Mesothelial cell of epicardium (in vitro differentiated cells): ENCODE measurements at places on chromosomes 5 and 9.

DNA sequence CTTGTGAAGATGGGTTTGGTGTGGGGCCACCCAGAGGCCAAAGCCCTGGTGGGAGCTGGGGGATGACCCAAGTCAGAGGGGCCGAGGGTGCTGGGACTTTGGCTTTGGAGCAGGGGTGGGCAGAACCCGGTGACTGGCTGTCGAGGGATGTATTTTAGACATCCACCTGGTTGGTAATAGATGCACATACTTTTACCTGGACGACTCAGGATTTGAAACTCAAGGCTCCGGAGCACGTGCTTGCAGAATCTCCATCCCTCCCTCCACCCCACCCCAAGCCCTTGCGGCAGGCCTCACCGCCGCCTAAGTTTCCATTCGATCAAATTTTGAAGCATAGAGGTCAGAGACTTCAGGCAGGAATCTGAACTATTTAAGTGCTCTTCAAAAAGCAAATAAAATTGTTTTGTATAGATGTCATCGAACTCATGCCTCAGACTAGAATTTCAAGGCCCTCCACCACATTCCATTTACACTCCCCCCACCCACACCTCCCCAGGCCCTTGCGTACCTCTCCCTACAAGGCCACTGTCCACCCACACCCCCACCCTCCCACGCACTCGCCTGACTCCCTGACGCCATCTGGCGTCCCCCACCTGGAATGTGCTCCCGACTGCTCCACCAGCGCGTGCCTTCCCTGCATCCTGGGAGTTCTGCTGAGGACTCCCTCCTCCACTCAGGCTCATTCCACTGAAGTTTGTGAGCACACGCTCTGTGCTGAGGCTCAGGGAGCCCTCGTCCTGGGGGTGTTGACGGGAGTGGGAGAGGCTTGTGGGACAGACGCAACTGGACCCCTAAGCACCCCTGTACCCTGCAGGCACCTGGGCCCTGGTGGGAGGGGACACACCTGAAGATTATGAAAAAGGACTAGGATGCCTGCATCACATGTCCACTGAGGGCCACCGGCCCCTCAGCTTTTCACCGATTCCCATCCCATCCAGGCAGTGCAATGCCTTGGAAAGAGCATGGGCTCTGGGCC, 56.4 kb upstream of the RPL26L1 start:
- peak overlapping the region; percentile 98 for H3K27ac ChIP-seq
- H3K4me1 ChIP-seq = peaks cover 76% of the 10 kb centered on the region

GRCh38 chr5:78016863-78017529, 240.9 kb upstream of the TBCA start:
- no peaks in the 10 kb centered on the region for H3K4me1 ChIP-seq
- H3K4me3 ChIP-seq = no peak overlapping the region
- H3K27ac ChIP-seq = no peak overlapping the region
- peaks cover 2% of the 10 kb centered on the region for H3K36me3 ChIP-seq

GRCh38 chr5:73705364-73705763, 79.4 kb downstream of the ARHGEF28 start:
- peaks cover 31% of the 10 kb centered on the region for H3K27me3 ChIP-seq
- DNase-seq = no peak
- H3K4me3 ChIP-seq = no peak overlapping the region
- no peaks in the 10 kb centered on the region for H3K4me1 ChIP-seq
- no peak overlapping the region for H3K27ac ChIP-seq
- H3K36me3 ChIP-seq = peaks cover 2% of the 10 kb centered on the region

DNA sequence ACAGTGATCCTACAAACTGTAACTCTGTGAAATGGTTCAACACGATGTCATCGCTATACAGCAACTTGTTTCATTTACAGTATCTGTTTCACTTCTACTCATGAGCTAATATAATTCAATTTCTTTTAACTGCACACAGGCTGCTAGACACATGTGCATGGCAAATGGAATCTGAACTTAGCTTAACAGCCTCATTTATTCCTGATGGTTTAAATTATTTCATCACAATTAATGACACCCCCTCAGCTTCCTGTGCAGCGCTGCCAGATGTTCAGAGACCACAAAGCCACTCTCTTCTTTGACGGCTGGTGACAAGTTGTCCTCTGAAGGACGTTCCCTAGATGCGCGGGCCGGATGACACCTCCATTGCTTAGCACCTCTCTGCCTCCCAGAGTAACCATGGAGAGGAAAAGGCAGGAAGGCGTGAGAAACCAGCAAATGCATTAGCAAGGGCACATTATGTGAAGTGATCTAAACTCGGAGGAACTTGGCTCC, 191.1 kb downstream of the BNC2 start:
- no peaks in the 10 kb centered on the region for H3K36me3 ChIP-seq
- H3K4me1 ChIP-seq = peaks cover 22% of the 10 kb centered on the region
- no peak overlapping the region for H3K4me3 ChIP-seq
- no peaks in the 10 kb centered on the region for H3K27me3 ChIP-seq

GRCh38 chr5:157308836-157309465, 43.0 kb downstream of the CYFIP2 start:
- no peak overlapping the region for H3K27ac ChIP-seq
- DNase-seq = no peak
- no peak overlapping the region for H3K4me3 ChIP-seq
- H3K27me3 ChIP-seq = no peaks in the 10 kb centered on the region
- peaks cover 11% of the 10 kb centered on the region for H3K36me3 ChIP-seq

DNA sequence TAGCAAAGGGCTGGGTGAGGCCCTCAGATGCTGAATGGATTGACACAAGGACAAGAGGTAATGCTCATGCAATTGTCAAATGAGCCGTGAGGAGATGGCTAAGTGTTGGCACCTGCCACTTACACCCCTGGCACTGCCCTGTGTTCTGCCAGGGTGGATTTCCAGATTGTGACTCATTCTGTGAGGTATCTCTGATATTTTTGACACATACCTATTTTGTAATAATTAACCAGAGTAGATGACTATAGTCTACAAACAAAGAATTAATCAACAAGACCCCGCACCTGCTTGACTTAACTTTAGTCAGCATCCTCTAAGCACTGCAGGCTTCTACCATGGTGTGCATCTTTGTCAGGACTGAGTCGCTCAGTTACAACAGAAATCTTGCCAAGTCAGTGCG, 200.8 kb downstream of the DIRAS2 start:
- H3K4me3 ChIP-seq = no peak overlapping the region
- DNase-seq = no peak
- H3K4me1 ChIP-seq = peaks cover 16% of the 10 kb centered on the region
- peaks cover 8% of the 10 kb centered on the region for H3K27me3 ChIP-seq

- H3K4me1 ChIP-seq = peaks cover 14% of the 10 kb centered on the region
- peak within 1 kb of the TSS; percentile 25 for H3K27ac ChIP-seq
- no peaks in the 10 kb centered on the region for H3K36me3 ChIP-seq
- DNase-seq = no peak
- H3K27me3 ChIP-seq = no peaks in the 10 kb centered on the region
- H3K4me3 ChIP-seq = no peak within 1 kb of the TSS
Measured at GRCh38 chr5:39219437-39219836, at the start of gene FYB1. Gene FYB1 (minus strand): TSS chr5:39219563. CDS start chr5:39202960, 16,603 bp downstream.

GRCh38 chr9:134258828-134259546, 67.3 kb upstream of the RXRA start:
- no peak for DNase-seq
- no peaks in the 10 kb centered on the region for H3K36me3 ChIP-seq
- H3K27me3 ChIP-seq = peaks cover 28% of the 10 kb centered on the region
- no peak overlapping the region for H3K4me3 ChIP-seq

GRCh38 chr5:171808453-171808852, 22.8 kb downstream of the SMIM23 start:
- H3K36me3 ChIP-seq = no peaks in the 10 kb centered on the region
- H3K27me3 ChIP-seq = peaks cover 65% of the 10 kb centered on the region
- H3K4me1 ChIP-seq = peaks cover 9% of the 10 kb centered on the region
- no peak overlapping the region for H3K4me3 ChIP-seq
- no peak for DNase-seq

- no peak for DNase-seq
- H3K36me3 ChIP-seq = no peaks in the 10 kb centered on the region
- H3K4me1 ChIP-seq = no peaks in the 10 kb centered on the region
- no peak overlapping the region for H3K27ac ChIP-seq
- no peaks in the 10 kb centered on the region for H3K27me3 ChIP-seq
Measured at GRCh38 chr5:118144540-118144939, 843.8 kb downstream of the DTWD2 start.

DNA sequence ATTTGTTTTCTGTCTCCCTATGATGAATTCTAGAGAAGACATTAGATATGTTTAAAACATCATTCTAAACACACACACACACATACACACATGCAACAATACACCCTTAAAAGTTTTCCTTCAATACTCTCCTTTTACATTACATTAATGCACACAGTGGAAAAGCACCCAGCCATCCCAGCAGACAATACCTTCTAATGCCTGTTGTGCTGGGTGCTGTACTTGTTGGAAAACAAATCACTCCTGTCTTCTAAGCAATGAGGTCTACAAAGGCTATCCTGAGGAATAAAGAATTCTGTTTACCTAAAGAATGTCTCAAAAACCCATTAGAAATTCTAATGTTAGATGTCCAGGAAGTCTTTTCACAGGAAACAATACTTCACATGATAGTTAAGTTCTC, 259.1 kb upstream of the PPP1R2B start:
- DNase-seq = no peak
- no peak overlapping the region for H3K27ac ChIP-seq
- H3K4me3 ChIP-seq = no peak overlapping the region
- H3K4me1 ChIP-seq = peaks cover 29% of the 10 kb centered on the region

DNA sequence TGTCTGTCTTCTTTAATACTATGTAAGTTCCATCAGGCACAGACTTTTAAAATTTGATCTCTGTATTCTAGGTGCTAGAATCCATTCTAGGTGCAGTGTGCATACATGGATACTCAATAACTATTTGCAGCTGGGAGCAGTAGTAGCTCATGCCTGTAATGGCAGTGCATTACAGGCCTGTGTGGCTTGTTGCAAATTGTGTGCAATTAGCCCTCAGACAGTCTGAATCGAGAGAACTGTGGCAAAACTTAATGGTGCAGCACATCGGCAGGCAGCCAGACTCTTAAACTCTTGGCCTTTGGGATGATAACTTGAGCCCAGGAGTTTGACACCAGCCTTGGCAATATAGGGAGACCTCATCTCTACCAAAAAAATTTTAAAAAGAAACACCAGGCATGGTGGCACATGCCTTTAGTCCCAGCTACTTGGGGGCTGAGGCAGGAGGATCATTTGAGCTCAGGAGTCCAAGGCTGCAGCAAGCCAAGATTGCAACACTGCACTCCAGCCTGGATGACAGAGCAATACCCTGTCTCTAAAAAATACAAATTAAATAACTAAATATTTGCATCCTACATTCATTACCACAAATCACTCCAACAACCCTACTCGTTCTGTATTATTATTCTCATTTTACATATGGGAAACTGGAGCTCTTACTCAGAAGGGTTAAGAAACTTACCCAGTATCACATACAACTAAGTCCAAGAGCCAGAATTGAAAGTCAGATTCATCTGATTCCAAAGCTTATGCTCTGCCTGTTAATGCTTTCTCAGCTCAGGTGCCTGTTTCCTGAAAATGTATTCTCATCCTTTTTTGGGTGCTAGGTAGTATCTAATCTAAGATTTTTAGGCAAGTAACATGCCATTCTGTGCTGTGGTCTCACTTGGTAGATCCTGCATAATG, 30.1 kb downstream of the PRKACG start:
- H3K4me3 ChIP-seq = no peak overlapping the region
- H3K27me3 ChIP-seq = peaks cover 4% of the 10 kb centered on the region
- no peak overlapping the region for H3K27ac ChIP-seq

- peak overlapping the region; percentile 60 for H3K27ac ChIP-seq
- H3K4me3 ChIP-seq = no peak overlapping the region
- DNase-seq = no peak
- peaks cover 51% of the 10 kb centered on the region for H3K4me1 ChIP-seq
- no peaks in the 10 kb centered on the region for H3K27me3 ChIP-seq
- H3K36me3 ChIP-seq = peaks cover 5% of the 10 kb centered on the region
Measured at GRCh38 chr5:80917631-80918030, 42.5 kb upstream of the RASGRF2 start.

DNA sequence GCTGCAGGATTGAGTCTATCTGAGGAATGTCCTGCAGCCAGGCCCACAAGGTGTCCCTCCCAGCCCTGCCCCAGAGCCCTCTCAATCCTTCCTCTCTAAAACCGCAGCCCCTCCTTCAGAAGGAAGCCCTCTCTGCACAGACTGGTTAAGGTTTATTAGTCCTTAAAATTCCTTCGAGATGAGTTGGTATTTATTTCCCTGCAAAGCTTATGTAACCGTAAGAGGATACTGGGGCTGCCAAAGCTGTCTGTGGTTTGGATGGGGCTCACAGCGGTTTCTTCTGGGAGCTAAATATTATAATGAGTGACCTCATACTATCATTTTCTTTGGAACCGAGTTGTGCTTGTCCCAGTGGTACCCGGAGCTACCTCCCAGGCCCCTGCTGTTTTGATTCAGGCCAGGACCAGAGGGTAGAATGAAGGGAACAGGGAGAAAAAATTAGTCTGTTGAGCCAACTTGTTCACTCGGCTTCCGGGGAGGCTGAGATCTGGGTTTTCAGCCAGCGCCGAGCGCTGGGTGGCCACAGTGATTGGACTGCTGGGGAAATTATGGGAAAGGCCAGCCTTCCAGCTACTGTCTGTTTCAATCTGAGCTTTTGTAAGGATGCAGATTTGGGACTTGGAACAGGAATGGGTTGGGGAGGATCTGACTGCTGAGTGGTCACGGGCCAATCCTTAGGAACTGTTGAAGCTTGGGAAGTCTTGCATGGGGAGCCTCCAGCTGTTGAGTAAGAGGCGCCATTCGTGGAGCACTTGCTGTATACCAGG, 107.5 kb downstream of the NDFIP1 start:
- H3K36me3 ChIP-seq = no peaks in the 10 kb centered on the region
- H3K4me1 ChIP-seq = peaks cover 11% of the 10 kb centered on the region
- DNase-seq = no peak
- H3K27me3 ChIP-seq = no peaks in the 10 kb centered on the region
- no peak overlapping the region for H3K4me3 ChIP-seq

- H3K4me3 ChIP-seq = no peak overlapping the region
- H3K27me3 ChIP-seq = no peaks in the 10 kb centered on the region
- no peak overlapping the region for H3K27ac ChIP-seq
- no peaks in the 10 kb centered on the region for H3K4me1 ChIP-seq
Measured at GRCh38 chr9:100880284-100880683, 148.2 kb upstream of the PLPPR1 start.

DNA sequence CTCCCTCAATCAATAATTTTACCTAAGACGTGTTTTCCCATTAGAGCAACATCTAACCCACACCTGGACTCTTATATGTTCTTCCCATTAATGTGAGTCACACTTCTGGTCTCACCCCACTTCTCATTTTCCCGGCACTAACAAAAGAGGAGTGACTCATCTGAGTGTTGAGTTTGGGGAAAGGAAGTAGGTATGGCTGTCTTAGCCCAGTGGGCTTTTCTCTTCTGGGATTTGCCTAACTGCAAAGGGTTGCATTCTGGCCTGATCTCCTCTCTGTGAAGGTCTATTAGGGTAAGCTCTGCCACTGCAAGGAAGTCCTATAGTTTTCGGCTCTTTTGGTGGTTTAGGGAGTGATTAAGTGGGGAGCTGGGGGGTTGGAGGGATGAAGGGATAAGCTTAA, 195.6 kb downstream of the KIAA0825 start:
- H3K27me3 ChIP-seq = no peaks in the 10 kb centered on the region
- DNase-seq = no peak
- no peaks in the 10 kb centered on the region for H3K36me3 ChIP-seq

DNA sequence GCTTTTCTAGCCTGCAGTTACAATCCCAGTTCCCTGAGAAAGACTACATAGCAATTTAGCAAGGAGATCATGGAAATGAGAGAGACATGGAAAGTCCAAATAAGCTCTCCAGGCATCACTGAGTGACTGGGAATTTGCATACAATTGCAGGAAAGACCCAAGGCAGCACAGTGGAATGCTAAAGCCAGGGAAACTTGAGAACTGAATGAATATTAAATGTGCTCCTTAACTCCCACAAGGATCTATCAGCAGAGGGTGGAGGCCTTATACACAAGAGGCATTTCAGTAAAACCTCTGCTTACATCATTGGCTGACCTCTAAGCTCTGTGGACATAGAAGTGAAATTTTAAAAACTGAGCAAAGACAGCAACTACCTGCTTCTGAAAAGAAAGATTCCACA, 355.6 kb upstream of the DAB2 start:
- H3K27ac ChIP-seq = no peak overlapping the region
- H3K36me3 ChIP-seq = peaks cover 2% of the 10 kb centered on the region
